ENCODE measurements at places on chromosomes 1 and 21.

GRCh38 chr1:181643631-181644030, 160.3 kb downstream of the CACNA1E start:
- DNase-seq, result no peak

DNA sequence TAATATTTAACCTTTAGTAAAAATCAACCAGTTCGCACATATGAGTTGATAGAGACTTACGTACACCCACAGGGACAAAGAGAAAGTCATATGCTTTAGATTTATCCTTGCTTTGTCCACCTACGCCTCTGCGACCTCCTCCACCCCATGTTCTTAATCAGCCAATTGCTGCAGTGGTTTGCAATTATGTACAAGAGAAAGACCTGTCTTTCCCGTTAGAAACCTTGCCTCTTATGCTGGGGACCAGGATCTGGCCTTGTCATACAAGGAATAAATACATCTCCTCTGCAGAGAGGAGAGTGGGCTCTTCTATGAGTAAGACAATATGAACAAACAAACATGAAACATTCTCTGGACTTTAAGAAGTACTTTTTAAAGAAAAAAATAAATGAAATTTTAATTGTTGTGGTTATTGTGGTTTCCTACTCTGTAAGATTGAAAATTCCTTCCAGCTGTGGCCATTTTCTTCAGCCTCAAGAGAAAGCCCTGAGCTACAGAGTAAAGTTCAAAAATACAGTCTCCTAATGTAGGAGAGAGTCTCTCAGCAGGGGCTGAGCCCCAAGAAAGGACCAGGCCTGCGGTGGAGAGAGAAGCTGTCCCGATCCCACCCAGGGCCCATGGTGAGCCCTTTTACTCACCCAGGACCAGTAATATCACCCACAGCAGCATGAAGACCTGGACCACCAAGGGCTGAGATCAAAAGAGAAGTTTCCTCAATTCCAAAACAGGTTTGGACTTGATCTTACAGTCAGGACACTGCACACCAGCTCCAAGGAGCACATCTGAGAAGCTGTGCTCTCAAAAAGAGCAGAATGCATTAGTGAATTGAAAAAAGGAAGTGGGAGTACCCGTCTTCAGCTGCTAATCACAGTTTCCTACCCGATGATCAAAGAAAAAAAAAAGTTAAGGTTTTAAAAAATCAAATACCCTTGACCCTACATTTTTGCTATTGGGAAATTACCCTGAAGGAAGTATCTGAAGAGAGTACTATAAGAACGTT, at the start of gene FCRL5:
FCRL5 (minus strand) TSS at position 822 of the 1,000 bp plus-strand sequence; CDS start at position 669, 153 bp downstream.
- no peak for DNase-seq

GRCh38 chr1:69455718-69456117, 112.0 kb upstream of the LRRC7 start:
- no peak for DNase-seq

DNA sequence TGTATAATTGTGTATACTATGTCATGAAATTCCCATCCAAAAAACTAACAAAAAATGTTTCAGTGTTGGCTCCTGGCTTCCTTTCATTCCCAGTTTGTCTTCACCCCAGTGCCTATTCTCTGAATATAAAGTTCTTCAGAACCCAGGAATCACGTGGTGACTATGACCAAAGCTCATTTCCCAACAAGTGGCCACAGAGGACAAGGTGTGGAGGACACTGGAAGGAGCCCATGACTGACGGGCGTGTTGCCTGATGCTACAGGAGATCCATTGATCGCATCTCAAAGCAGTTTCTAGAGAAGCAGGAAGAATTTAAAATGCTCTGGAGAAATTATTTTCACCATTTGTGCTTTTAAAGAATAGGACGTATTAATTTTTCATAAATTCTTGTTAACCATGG, 7.4 kb upstream of the GREM2 start:
- no peak for DNase-seq

- peak; percentile 51 for DNase-seq
These were observed 29.3 kb upstream of the USP1 start for GRCh38 chr1:62407398-62408009.

DNA sequence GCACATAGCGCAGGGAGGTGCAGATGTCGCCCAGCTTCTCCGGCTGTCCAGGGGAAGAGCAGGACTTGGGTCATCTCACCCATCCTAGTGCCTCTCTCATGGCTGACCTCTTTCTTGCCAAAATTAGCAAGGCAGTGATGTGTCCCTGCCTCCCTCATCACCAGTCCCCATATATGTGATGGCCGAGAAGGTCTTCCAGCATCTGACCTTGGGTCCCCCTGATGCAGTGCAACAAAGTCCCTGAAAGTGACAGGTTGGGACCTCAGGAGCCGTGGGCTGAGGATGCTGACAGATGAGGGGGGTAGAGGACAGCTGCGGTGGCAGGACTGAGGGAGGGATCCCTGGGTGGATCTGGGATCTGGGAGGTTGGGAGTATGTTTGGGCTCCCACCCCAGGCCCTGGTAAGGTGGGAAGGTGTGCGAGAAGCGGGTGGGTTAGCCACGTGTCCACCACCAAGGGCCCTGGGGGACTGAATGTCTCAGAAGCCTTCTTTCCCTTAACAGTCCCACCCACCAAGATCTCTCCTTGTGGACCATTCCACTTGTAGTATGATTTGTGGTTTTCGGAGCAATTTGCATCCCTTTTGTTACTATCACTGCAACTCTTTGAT, 109.7 kb downstream of the SYT2 start:
- DNase-seq, result no peak

- no peak for DNase-seq
These were observed 34.5 kb downstream of the ERO1B start for GRCh38 chr1:236247286-236247685.

DNA sequence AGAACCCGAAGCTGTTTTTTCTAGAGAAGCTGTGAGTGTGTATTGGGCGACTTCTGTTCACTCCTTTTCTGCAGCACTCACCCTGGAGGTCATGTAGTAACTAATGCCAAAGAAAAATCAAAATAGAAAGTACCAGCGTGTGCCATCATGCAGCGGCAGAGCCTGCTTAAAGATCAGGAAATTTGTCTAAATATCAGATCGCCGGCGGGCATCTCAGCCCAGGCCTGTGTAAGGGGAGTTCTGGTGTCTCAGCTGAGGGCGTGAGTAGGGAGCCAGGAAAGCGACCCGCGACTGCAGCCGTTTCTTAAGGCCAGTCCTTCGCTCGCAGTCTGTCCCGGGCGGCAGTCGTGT, 768 bp downstream of the EDARADD start:
- no peak for DNase-seq

- no peak for DNase-seq
These were observed 102.4 kb upstream of the PKN2 start for GRCh38 chr1:88581703-88582102.

- no peak for DNase-seq
These were observed 13.1 kb upstream of the ZRANB2 start for GRCh38 chr1:71093938-71094337.

GRCh38 chr1:20184997-20185833, 681 bp upstream of the UBXN10 start:
- DNase-seq, result no peak

GRCh38 chr21:14759285-14759684, 213.2 kb upstream of the SAMSN1 start:
- DNase-seq, result no peak

DNA sequence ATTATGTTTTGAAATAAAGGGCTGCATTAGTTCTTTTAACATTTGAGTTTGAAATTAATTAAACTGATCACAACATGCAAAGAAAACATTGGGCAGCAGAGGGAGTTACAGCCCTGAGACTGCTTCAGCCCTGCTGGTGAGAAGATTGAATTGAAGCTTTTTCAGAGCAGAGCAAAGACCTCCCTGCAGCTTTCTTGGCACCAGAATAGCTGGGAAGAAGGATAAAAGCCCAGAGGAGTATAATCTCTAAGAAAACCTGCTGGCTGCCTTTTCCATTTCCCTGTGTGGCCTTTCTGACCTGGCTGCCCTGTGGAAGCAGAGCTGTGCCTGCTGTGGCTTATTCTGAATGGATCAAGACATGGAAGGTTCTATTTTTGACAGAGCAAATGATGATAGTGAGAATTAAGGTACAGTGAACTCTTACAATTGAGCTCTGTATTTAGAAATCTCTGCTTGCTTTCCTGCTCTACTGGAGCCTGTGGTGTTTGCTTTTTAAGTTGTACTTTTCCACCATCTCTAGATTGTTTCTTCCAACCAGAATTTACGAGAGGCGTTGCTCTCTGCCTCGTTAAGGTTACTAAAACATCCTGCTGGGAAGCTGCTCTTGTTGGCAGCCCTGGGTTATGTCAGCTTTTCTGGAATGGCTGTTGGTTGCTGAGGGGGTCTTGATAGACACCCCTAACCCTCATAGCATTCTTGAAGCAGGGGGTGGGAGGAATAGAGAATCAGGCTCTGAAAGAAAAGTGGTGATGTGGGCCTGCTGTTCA, 9.9 kb downstream of the SNRPE start:
- peak; percentile 37 for DNase-seq

DNA sequence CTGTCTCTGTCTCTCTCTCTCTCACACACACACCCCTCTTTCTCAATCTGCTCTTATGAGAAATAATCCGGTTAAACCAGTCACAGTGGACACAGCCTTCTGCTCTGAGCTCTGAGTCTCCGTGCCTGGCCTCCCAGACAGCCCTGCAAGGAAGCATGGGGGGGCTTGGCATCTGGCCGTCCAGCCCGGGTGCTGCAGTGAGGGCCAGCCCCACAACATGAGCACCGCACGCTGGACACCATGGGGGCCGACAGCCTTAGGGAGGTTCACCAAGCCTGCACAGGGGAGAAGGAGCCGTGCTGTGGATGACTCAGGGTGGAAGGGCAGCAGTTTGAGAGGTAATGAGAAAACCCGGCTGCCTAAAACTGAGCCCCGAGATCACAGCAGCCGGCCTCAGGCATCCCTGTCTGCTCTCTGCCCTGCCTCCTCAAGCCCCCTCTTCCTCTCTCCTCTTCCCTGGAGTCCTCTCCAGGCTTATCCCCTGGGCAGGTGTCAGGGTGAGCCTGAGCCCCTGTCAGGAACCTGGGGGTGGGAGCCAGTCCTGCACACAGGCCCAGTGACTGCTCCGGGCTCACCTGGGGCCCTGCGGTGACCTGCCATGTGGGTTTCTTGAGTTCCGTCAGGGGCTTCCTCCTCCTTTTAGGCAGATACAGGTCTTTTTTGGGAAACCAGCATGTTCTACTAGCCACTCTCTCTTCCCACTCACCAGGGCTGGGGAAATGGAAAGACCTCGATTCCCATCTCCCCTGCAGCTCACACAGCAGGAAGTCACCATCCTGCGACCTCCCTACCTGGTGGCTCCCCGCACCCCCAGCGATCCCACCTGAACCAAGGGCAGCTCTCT, 92.8 kb downstream of the ITPKB start:
- DNase-seq, result no peak

DNA sequence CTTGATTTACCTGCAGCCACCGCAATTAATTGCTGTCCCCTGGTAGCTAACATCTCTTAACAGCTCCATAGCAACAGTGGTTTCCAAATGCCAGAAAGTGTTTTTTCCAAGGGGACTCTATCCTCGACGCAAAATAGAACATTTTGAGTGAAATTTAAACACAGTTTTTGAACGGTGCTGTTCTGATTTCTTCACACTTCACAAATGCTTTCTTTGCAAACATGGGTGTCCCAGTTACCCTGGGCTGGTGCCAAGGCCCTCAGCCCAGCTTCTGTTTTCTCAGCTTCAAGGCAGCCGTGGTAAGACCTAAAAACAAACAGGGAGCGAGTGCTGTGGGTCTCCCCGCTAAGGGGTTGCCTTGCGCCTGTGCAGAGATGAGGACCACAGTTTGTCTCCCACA, 147.3 kb upstream of the VAMP3 start:
- DNase-seq, result no peak

DNA sequence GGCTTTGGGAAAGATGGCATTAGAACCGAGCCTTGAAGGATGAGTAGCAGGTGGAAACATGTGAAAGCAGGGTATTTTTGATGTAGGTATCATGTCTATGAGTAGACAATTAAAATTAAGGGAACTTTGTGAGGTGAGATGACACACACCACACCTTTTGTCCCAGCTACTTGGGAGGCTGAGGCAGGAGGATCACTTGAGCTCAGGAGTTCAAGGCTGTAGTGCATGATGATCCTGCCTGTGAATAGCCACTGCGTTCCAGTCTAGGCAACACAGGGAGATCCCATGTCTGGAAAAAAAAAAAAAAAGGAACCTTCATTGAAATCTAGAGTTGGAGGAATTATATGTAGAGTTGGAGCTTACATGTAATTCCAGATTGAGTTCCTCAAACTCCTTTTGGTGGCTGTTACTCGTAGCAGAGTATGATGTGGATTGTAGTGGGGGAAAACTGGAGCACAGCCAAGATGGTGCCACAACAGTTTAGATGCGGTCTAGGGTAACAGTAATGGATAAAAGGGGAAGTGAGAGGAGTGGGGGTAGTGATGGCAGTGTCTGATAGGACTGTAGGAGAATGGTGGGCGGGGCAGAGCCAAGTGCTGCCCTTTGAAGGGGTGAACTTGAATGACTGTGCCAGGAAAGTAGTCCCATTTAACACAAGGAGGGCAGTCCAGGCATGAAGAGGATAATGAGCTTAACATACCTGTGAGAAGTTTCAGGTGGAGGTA, 17.4 kb downstream of the AK4 start:
- DNase-seq, result peak; percentile 66

DNA sequence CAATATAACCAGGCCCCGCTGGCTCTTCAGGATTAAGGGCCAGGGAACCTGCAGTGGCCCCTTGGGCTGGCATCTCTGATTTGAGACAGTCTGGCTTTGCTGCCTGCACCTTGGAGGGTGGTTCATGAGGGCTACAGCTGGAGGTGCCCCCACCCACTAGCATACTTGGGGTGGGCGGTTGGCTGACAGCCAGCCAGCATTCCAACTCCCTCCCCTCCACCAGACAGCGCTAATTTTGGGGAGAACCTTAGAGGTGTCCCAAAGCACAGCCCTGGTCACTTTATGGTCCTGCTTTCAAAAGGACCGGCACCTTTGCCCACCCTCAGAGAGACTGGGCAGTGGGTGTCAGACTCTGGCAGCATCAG, 180.7 kb upstream of the VAMP3 start:
- no peak for DNase-seq

GRCh38 chr1:50213505-50213904, 104.8 kb downstream of the ELAVL4 start:
- DNase-seq, result no peak

DNA sequence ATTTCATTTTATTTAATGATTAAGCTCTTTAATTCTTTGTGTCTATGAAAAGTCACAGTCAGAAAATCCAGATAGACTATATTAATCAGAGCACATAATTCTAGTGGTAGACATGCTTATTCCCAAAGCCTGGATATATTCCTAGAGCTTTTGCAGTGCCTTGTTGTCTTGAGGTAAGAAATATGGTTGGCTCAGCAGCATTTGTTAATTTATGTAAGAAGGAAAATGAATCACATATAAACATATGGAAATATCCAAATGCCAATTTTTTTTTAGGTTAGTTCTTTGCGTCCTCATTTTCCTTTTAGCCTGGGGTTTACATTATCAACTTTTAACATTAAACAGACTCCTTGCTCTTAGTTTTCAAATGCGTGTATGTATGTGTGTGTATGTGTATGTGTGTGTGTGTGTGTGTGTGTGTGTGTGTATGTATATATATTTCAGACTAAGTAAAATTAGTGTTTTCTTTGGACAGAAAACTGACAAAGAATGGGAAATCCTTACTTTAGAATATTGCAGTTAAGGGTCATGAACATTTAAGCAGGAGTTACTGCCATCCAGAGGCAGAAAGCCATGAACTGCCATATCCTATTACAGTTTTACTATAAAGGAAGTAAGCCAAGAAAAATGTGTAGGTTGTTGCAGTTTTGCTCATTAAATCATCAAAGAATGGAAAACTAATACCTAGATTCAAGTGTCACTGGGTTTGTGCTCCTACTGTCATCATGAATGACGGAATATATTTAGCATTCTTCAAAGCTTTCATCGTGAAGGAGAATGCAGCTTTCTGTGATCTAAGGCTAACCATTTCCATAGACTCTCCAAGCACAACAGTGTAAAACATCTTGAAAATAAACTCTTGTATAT, 477.1 kb upstream of the NR5A2 start:
- DNase-seq, result no peak
